ENCODE measurements at places on chromosomes 4 and X.
A peak's percentile ranks its signal among the peaks of the same experiment; 100 is the strongest.

DNA sequence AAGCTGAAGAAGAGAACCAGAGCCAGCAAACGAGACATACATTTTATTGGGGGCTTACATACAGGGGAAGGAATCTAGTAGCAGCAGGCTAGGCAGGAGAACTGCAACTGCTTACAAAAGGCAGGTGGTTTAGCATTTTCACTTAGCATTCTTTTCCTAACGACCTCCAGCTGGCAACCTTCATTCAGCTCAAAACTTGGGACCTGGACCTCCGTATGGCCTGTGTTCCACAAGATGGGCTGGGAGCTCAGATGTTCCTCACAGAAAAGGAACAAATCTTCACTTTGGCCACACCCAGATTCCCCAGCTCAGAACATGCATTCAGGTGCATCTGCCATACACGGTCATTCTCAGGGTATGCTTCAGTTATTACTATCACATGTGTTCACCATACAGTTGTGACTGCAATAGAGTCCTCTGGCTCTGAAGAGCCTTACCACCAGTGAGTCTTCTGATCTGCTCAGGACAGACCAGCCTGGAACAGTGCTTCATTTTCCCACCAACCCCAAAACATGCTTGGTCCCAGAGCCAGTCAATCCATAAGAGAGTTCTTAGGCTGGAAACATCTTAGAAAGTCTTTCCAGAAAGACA lies 29.6 kb upstream of the AP1AR start:
- DNase-seq = no peak

GRCh38 chr4:122772311-122772710 lies 39.8 kb downstream of the BBS12 start:
- no peak for DNase-seq

- no peak for DNase-seq
These were observed 78.1 kb upstream of the CLDN34 start for GRCh38 chrX:9888953-9889470.

- DNase-seq = peak; percentile 74
These were observed 2.1 kb upstream of the FAT1 start for GRCh38 chr4:186725469-186726425.

DNA sequence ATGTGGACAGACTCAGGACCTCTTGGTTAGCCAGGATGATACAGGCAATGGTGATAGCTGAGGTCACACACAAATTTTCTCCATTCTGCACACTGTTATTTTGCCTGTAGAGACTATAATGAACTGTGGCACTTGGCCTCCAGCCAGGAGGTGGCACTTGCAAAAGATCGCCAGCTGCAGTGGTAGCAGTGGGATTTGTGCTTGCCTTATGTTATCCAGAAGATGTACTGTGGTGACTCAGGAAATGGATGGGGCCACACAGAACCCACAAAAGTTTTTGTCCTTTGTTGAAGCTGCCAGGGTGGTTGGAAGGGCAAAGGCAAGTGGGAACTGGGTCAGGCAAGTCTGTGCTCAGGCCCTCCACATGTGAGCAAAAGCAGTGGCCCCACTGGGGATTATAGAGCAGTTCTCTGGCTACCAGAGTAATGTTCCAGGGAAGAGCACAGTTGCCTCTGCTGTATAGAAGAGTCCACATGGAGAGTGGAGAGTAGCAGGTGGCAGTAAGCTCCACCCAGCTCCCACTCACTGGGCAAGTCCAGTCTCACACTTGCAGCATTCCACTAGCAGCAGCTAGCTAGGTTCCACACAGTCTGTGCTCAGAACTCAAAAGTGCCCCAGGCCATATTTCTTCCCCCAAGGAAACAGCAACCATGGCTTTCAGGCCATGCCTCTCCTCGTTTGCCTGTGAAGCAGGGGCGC lies 5.9 kb upstream of the C4orf17 start:
- no peak for DNase-seq

DNA sequence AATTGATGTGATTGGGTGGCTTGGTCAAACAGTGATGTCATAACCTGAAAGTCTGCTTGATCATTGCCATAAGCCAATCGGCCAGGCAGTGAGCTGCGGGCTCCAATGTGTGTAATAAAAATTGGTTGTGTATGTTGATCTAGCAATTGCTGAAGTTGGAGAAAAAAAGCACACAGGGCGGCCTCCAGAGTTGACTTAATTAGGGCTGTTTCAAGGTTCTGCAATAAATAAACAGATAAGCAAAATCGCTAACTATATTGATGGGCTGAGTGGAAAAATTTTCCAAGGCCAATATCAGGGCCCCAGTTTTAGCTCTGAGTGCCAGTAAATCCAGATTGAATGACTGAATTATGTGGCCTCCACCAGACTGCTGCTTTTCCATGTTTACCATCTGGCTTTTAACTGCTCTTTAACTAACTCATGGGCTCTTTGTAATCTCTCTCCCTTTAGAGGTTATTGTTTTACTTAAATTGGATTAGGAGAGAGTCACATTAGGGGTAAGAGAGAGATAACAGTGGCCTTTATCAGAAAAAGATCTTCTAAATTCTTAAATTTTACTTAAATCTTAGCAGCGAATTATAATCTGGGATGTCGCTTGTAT lies 160.6 kb upstream of the WDFY3 start:
- DNase-seq = no peak

DNA sequence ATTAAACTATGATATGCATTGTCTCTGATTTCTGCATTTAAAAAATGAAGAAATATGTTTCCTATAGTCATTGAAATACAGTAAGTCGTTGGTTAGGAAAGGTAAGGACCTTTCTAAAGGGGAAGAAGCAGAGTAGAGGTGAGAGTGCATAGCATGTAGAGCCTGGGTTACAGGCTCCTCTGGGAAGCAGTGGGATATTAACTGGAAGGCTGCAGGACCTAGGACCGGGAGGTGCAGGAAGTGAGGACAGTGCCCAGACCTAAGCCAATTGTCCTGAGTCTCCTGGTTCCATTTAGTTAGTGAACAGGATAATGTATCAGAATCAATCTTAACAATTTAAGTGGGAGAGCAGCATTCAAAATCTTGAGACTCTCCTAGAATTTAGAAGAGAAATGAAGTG lies 237.1 kb upstream of the NUDT6 start:
- DNase-seq = no peak

GRCh38 chr4:146442801-146443200 lies 78.9 kb downstream of the SLC10A7 start:
- peak; percentile 25 for DNase-seq

DNA sequence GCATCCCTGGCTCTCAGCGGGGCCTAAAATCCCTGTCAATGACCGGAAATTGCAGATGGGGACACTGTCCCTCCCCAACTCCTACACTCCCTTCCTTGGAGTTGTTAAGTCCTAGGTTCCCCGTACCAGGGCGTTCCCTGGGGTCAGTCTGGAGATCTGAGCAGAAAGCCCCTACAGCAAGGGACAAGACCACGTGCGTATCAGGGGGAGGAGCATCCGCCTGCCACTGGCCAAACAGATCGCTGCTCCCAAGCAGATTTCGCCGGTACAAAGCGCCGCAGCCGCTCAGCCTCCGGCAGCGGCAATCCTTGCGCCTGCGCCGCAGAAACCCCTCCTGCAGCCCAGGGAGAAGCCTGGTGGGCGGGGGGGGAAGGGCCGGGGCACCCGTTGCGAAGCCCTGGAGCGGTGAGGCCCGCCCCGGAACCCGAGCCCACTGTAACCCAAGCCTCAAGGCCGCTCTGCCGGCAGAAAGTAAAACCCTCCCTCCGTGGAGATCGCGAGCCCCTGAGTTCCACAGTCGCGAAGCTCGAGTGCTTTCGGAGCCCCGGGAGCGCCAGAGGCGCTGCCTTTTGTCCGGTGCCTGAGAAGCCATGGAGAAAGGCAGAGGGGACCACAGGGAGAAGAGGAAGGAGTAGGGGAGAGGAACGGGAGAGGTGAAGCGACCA lies 2.7 kb downstream of the CRMP1 start:
- no peak for DNase-seq

- no peak for DNase-seq
These were observed 44.4 kb downstream of the NR3C2 start for GRCh38 chr4:148397771-148398170.

DNA sequence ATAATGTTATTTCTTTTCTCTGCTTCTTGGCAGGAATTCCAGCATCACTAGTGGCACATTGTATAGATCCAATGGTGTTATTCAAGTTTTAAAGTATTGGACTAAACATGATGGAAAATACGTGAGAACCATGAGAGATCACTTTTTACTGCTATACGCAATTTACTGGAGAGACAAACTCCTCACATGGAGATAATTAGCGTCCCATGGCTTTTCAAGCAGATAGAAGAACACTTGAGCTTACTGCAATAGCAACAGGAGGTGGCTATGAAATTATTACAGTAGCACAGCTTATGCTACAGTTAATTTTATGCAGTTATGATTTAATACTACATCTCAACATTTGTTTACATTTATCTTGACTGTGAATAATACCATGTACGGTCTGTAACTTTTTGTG lies 11.9 kb upstream of the TMEM185A start:
- no peak for DNase-seq

DNA sequence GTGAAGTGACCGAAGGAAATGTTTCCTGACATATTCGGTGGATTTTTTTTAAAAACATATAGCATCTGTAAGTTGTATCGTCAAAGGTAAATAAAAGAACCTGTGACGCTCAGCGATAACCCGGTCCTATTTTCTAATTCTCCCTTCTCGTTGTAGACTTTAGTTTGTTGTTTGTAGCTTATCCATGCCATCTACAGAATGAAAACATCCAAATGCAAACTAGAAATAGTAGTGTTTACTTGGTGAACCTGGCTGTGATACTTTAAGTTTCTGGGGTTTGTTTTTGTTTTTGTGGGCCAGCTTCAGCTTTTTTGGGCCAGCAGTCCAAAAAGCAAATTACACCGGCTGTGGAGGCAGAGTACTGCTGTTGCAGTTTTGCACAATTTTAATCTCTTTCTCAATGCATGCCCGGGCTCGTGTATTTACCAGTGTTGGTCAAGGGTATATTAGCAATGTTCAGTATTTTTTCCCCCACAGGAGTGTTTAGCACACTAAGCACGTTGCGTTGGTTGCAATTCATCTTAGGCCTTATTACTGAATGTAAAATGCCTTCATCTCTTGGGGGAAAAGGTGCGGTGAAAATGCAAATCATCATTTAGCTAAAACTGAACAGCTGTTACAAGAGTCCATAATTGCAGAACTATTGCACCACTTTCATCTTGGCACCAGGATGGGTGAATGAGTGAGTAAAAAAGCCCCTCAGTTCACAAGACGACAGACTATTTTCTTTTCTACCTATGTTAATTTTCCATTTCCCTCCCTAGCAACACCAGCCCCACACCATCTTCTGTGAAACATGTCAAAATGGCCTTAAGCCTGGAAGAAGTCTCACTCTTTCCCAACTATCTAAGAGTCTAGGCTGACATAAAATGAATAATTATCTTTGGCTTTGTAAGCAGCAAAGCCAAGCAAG lies 1.7 kb upstream of the CNOT6L start:
- peak; percentile 14 for DNase-seq

GRCh38 chr4:74618166-74618565 lies 173.2 kb downstream of the AREG start:
- DNase-seq = no peak

DNA sequence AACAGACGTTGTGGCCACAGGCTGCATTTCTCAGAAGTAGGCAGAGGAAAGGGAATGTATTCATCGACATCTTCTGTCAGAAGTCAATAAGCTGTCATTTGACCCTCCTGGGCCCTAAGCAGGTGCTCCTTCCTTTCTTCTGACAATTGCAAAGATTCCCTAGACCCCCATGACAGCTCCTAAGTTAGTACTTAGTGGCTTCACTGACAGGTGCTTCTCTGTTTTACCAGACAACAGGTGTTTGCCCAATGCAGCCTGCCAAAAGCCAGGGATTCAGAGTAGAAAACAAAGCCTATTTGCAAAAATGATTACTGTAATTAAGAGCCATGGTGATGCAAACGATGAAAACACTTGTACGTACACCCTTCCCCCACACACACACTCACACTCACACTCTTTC lies 7.5 kb upstream of the FGF5 start:
- no peak for DNase-seq

DNA sequence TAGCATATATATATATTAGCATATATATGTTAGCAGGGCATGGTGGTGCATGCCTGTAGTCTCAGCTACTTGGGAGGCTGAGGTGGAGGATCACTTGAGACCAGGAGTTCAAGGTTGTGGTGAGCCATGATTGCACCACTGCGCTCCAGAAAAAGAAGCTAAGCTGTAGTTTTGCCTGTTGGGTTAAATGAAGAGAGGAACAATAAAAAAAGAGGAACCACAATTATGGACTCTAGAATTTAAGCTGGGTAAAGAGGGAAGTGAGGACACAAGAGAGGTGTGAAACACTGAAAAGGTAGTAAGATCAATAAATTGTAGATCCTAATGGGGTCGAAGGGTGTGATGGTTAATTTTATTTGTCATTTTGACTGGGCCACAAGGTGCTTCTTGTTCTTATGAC lies 40.5 kb upstream of the HSD17B10 start:
- DNase-seq = no peak

DNA sequence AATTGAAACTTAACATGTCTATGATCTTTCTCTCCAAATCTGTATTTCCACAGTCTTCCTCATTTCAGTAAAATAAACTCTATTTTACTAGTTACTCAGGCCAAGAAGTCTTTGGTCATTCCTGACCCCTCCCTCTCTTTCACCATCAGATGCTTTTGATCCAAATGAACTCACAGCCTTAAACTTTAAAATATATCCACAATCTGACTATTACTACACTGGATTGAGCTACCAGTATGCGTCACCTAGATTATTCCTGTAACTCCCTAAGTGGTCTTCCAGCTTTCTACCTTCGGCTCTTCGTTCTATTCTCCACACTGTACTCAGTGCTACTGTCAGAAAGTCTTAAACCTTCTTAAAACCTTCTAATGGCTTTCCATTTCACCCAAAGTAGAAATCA lies 195.1 kb downstream of the FBXW7 start:
- no peak for DNase-seq

GRCh38 chrX:1170243-1170642 lies 42.2 kb downstream of the CRLF2 start:
- no peak for DNase-seq

- no peak for DNase-seq
These were observed 24.2 kb upstream of the CSF2RA start for GRCh38 chrX:1244164-1245076.

GRCh38 chr4:151887816-151888180 lies 127.0 kb upstream of the GATB start:
- DNase-seq = no peak

DNA sequence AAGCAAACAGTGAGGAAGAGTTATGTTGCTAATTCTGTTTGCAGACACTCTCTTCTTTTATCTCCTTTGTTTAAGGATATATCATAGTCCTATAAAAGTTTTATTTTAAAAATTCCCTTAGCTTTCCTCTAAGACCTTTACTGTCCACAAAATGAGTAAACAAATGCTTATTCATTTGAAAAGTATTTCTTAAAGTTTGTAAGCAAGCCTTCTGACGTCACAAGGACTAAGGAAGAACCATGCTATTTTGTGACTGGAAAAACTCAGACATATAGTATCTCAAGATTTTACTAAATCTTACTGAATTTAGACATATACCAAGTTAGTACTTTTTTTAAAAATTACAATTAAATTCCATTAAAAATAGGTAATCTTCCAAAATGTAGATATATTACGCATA lies 5.2 kb upstream of the RBMXL3 start:
- DNase-seq = no peak

- no peak for DNase-seq
These were observed 29.3 kb upstream of the FAM47C start for GRCh38 chrX:36978886-36979285.

GRCh38 chrX:129099207-129099606 lies 424.1 kb downstream of the SMARCA1 start:
- DNase-seq = no peak
